ENCODE measurements at places on chromosomes 16 and 17. TPM values are rescaled to one million over a fixed set of nuclear protein-coding genes. Genes with fewer than 3 reads are reported as not detected.
A peak's percentile ranks its signal among the peaks of the same experiment; 100 is the strongest.

SPOP gene
- total RNA-seq = 61.9 TPM

CDRT15 gene
- total RNA-seq = not detected

ERN1 gene
- total RNA-seq = 90.0 TPM

FBXW10B gene
- total RNA-seq = 1.0 TPM

CES1 gene
- total RNA-seq = not detected

DNA sequence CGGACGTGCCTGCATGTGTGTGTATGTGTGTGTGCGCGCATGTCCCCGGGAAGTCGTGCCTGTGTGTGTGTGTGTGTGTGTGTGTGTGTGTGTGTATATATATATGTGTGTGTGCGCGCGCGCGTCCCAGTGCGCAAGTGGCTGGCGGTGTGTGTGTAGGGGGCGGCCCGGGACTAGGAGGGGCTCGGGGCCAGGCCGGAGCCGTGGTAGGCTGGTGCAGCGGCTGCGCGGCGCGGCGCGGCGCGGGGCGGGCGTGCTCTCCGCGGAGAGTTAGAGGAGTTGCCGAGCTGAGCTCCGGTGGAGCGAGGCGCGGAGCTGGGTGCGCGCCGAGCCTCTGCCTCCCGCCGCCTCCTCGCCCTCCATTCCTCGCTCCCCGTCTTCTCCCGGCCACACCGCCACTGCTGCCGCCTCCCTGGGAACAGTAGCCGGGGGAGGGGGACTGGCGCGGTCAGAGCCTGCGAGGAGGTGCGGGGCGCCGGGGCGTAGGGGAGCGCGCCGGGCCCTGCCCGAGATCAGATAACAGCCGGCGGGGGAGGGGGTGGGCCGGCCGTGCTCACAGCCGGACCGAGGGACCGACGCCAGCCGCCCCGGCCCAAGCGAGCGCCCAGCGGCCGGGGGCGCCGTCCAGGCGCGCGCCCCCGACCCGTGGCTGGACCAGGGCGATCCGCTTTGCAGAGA lies at the start of gene KCNJ12:
Gene KCNJ12, plus strand, starts transcription at position 277 of the 678 bp plus-strand sequence. CDS start 38,986 bp downstream, outside the sequence.
- no peak within 1 kb of the TSS for H3K4me3 ChIP-seq
- H3K36me3 ChIP-seq = no peaks in the 10 kb centered on the region
- no peak for DNase-seq
- H3K27ac ChIP-seq = no peak within 1 kb of the TSS

DNA sequence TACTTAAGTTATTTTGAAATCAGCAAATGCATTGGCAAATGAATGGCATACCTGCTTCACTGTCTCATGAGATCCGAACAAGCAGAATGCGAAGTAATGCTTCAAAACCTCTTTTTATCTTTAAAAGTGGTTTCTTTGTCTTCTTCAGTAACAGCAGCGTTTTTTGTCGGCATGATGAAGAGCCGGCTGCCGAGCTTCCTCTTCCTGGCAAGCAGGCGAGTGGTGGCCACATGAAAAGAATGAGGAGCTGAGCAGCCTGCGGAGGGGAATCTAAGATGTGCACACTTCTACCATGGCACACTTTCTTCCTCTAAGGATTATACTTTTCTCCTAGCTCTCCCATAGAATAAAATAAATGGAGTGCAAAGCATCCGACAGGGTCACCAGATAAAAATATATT lies 42.4 kb upstream of the AKTIP start:
- peaks cover 17% of the 10 kb centered on the region for H3K27me3 ChIP-seq
- H3K27ac ChIP-seq = peak overlapping the region; percentile 14
- peak overlapping the region; percentile 13 for H3K4me3 ChIP-seq
- H3K36me3 ChIP-seq = peaks cover 2% of the 10 kb centered on the region
- peak; percentile 41 for DNase-seq

GRCh38 chr16:74842413-74842812 lies 67.8 kb upstream of the FA2H start:
- H3K27me3 ChIP-seq = peaks cover 18% of the 10 kb centered on the region
- no peak overlapping the region for H3K4me3 ChIP-seq
- no peaks in the 10 kb centered on the region for H3K36me3 ChIP-seq
- no peak overlapping the region for H3K27ac ChIP-seq

GRCh38 chr16:11160676-11161115 lies 95.3 kb downstream of the SOCS1 start:
- H3K27ac ChIP-seq = peak overlapping the region; percentile 84
- no peak for DNase-seq
- H3K27me3 ChIP-seq = no peaks in the 10 kb centered on the region
- peaks cover 71% of the 10 kb centered on the region for H3K4me1 ChIP-seq

- H3K4me3 ChIP-seq = no peak overlapping the region
- no peaks in the 10 kb centered on the region for H3K4me1 ChIP-seq
- H3K27me3 ChIP-seq = no peaks in the 10 kb centered on the region
- peaks cover 2% of the 10 kb centered on the region for H3K36me3 ChIP-seq
- no peak overlapping the region for H3K27ac ChIP-seq
- DNase-seq = no peak
Observed at GRCh38 chr16:12021578-12022253, 45.2 kb downstream of the SNX29 start.

GRCh38 chr16:5854027-5854426 lies 756.4 kb upstream of the EEF2KMT start:
- no peak for DNase-seq
- H3K27ac ChIP-seq = no peak overlapping the region
- H3K4me1 ChIP-seq = no peaks in the 10 kb centered on the region

GRCh38 chr17:78184868-78185267 lies 2.0 kb downstream of the TK1 start:
- H3K4me1 ChIP-seq = peaks cover 58% of the 10 kb centered on the region
- peaks cover 20% of the 10 kb centered on the region for H3K36me3 ChIP-seq
- H3K27me3 ChIP-seq = no peaks in the 10 kb centered on the region
- H3K27ac ChIP-seq = no peak overlapping the region

DNA sequence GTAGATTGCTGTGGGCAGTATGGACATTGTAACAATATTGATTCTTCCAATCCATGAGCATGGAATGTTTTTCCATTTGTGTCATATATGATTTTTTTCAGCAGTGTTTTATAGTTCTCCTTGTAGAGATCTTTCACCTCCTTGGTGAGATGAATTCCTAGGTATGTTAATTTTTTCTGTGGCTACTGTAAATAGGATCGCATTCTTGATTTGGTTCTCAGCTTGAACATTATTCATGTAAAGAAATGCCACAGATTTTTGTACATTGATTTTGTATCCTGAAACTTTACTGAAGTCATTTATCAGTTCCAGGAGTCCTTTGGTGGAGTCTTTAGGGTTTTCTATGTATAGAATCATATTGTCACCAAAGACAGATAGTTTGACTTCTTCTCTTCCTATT lies 19.7 kb upstream of the CDR2 start:
- no peak overlapping the region for H3K4me3 ChIP-seq
- H3K27me3 ChIP-seq = no peaks in the 10 kb centered on the region
- no peak overlapping the region for H3K27ac ChIP-seq

DNA sequence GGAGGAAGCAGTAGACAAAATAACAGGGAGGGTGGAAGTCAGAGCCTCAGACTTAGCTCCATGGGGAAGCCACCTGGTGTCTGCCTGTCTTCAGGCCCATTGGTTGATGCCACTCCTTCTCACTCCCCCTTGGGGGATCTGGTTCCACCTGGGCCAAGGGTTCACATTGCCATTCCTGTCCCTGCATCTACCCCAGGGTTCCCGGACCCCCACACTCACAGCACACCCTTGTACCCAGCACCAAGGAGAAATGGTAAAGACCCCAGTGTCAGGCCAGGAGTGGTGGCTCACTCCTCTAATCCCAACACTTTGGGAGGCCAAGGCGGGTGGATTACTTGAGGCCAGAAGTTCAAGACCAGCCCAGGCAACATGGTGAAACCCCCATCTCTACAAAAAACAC lies 1.0 kb upstream of the CA7 start:
- H3K4me1 ChIP-seq = peaks cover 11% of the 10 kb centered on the region
- no peak overlapping the region for H3K4me3 ChIP-seq
- DNase-seq = no peak

DNA sequence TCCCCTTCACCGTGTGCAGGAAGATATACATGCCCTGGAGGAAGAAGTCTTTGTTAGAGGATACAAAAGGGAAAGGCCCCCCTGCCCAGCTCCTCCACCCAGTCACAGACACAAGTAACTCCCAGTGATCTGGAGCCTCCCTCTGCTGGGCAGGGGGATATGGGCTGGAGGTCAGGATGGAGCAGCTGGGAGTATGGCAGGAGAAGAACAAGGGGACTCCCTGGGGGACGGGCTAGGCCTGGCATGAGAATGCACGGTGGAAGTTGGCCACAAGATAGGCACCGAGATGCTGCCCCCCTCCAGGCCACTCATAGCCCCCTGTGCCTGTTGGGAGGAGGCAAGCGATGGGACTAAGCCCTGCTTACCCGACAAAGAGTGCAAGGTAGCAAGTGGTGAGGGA lies 4.2 kb downstream of the ORMDL3 start:
- peaks cover 83% of the 10 kb centered on the region for H3K4me1 ChIP-seq
- peak overlapping the region; percentile 75 for H3K27ac ChIP-seq
- DNase-seq = no peak

GRCh38 chr16:50506543-50506937 lies 41.7 kb upstream of the NKD1 start:
- H3K4me1 ChIP-seq = no peaks in the 10 kb centered on the region
- no peak overlapping the region for H3K4me3 ChIP-seq
- H3K27me3 ChIP-seq = peaks cover 7% of the 10 kb centered on the region
- H3K27ac ChIP-seq = no peak overlapping the region
- no peak for DNase-seq
